ENCODE measurements at places on chromosomes 16 and 17.

DNA sequence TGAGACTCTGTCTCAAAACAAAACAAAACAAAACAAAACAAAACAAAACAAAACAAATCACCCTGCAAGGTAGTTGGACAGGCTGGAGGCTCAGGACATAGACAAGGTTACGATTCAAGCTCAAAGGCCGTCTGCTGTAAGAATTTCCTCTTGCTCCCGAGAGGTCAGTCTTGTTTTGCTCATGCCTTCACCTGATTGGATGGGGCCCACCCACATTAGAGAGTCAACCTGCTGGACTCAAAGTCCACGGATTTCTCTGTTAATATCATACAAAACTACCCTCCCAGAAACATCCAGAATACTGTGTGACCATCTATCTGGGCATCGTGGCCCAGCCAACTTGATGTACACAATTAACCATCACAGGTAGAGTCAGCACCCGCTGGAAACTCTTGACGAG lies 330.0 kb upstream of the EEF2KMT start:
- no peak for DNase-seq

DNA sequence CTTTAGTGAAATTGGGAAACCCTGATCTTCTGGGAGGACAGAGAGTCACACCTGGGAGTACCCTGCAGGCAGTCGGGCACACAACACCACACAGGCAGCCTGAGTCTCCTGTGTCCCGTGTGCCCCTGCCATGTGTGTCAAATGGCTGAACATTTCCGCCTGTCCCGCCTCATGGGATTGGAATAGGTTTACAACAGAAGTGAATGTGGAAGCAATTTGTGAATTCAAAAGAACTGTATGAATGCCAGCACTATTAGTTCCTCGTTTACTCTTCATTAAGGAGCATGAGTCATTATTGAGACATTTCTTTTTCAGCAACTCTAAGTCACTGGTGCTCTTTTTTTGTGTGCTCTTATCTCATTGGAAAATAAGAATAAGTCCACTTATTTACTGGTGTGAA lies 226.5 kb downstream of the PMP22 start:
- no peak for DNase-seq

- no peak for DNase-seq
Measured at GRCh38 chr17:73950593-73950914, 252.9 kb upstream of the RPL38 start.

GRCh38 chr17:81118308-81119221 lies 46.7 kb upstream of the PVALEF start:
- DNase-seq = no peak

DNA sequence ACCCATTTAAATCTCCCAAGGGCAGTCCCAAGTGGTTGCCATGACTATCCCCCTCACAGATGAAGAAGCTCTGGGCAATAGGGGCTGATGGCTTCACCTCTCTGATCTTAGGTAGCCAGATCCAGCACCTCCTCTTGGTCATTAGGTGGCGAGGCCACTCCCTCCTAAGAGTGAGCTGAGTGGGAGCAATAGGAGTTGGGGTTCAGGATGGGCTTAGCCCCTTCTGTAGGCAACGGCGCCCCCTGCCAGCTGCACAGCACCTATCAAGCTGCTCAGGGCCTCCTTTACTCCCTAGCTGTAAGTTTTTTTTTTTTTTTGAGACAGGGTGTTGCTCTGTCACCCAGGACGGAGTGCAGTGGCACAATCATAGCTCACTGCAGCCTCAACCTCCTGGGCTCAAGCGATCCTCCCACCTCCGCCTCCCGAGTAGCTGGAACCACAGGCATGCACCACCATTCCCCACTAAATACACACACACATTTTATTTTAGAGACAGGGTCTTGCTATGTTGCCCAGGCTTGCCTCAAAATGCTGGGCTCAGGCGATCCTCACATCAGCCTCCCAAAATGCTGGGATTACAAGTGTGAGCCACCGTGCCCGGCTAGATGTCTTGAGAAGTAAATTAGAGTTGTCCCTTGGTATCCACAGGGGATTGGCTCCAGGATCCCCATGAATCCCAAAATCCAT lies 3.5 kb upstream of the RRAD start:
- DNase-seq = no peak

DNA sequence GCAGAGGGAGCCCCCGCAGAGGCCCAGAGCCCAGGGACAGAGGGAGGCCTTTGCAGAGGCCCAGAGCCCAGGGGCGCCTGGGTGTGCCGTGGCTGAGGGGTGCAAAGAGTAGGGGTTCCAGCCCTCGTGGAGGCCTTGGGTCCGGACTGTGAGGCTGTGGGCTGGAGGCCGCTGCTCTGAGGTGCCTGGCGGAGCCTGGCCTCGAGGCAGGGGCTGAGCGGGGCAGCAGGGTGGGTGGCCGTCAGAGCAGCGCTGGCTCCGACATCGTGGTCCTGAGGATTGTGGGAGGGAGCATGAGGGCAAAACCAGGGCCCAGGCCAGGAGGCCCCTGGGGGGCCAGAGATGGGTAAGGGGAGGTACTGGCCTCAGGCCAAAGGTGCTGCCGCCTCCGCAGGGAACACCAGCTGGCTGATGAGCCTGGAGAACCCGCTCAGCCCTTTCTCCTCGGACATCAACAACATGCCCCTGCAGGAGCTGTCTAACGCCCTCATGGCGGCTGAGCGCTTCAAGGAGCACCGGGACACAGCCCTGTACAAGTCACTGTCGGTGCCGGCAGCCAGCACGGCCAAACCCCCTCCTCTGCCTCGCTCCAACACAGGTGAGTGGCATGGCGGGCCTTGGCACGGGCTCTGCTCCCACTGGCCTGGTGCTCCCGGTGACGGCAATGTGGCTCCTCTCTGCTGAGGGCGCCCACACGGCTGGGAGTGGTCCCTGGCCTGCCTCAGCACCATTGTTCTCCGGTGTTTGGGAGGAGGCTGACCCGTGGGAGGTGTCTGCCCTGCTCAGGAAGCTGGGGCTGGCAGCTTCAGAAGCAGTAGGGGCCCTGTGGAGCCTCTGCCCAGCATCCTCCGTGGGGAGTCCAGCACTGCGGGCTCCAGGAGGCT lies 33.7 kb downstream of the TSC2 start:
- peak; percentile 31 for DNase-seq

GRCh38 chr16:30051518-30051917 lies 14.0 kb upstream of the ALDOA start:
- DNase-seq = no peak

DNA sequence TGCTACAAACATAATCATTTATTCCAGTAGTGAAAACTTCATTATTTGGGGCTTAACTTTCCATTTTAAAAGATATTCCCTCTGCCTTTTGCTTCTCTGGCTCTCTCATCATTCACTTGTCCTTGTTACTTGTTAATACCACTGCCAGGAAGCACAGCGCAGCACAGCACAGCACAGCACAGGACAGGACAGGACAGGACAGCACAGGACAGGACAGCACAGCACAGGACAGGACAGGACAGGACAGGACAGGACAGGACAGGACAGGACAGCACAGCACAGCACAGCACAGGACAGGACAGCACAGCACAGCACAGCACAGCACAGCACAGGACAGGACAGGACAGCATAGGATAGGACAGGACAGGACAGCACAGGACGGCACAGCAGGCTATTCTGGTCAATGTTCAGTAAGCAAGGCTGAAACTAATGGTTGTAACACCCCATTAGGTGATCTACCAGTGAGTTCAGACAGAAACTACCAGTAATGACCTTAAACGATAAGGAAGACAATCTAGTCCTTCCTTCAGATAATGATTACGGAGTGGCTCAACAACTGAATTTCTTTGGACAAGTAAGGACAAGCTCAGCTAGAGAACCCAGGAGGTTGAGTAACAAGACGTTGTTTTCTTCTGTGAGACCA lies 31.9 kb downstream of the COG1 start:
- DNase-seq = no peak

DNA sequence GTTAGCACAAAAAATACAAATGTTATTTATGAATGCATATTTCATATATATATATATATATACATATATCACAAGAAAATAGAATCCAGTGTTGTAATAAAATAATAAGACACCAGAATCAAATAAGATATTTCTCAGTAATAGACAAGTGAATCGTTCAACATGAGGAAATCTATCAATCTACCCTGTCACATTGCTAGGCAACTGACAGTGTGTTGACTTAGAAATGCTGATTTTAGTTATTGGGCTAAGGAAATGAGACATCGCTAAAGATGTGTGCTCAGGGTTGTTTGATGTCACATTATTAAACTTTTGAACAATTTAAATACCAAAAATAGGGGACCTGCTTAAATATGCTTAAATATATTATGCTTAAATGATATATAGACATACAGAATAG lies 49.9 kb upstream of the DNAH9 start:
- DNase-seq = no peak

DNA sequence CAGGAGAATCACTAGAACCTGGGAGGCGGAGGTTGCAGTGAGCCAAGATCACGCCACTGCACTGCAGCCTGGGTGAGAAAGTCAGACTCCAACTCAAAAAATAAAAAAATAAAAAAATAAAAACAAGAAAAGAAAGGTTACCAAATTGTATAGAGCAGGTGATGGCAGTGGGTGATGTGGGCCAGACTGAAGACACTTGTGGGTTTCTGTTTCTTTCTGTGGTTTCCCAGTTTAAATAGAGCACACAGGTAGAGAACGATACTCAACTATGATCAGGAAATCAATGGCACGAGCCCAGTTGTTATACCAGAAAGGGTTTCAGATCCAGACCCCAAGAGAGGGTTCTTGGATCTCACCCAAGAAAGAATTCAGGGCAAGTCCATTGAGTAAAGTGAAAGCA lies 32.6 kb downstream of the NUBP1 start:
- no peak for DNase-seq

- DNase-seq = peak; percentile 72
Measured at GRCh38 chr17:47295037-47295873, 28.5 kb upstream of the EFCAB13 start.

DNA sequence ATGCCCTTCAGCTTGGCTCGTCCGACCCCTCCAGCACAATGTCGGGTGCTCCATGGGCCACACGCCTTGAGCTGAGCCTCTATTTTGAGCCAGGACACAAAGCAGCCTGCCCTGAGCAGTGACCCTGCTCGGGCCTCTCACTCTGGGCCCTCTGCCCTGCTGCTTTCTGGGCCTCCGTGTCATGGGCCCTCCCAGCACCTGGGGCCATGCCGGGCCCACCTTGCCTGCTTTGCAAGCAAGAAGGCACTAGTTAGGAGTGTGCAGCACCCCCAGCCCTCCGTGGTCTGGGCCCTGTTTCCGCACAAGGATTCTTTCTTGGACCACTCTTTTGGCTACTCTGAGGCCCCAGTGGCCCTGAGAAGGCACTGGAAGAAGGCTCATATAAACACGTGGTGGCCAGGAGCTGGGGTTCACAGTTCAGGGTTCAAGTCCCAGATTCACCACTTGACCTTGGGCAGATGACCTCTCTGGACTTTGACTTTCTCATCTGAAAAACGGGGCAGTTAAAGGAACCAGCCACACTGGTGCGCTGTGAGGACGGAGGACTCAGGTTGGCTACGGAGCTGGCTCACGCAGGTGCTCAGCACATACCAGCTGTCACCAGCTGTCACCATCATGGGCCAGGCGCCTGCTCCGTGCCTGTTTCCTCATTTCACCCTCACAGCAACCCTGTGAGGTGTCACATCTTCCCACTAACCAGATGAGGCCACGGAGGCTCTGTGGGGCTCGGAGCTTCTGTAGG lies 166.0 kb upstream of the GSE1 start:
- DNase-seq = no peak

- DNase-seq = peak; percentile 68
Measured at GRCh38 chr16:81616321-81617020, 162.6 kb upstream of the PLCG2 start.

GRCh38 chr17:81386141-81386645 lies 9.1 kb upstream of the BAHCC1 start:
- no peak for DNase-seq

DNA sequence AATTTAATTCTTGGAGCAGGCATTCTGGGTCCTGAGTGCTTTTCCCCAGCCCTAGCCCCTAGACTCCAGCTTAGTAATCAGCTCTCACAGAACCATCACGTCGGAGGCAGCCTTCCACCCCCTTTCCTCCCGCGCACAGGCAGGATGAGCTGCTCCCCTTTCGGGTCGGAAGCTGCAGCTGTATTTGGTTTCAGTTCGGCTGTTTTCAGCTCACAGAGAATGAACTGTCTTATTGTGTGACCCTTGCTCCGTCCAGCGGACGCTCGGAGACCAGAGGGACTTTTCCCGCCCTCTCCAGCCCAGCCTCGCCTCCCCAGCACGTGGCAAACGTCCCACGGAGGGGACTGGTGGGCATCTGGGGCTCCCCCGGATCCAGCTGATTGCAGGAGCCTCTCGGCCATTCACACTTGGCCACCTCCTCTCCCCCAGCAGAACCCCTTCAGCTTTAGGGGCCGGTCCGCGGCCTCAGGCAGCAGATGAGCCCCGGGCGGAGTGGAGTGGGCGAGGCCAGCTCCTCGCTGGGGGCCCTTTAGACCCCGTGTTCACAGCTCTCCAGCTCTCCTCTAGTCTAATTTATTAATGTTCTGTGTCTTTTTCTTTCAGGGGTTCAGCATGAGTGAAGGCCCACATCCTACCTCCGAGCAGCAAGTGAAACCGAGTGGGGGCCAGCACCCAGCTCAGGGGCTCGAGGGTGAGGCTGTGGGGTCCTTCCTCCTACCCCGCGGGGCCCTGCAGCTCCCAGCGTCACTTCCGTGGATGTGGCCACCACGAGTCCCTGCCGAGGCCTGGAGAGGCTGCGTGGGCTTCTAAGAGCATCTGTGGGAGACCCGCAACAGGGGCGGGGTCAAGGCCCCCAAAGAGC lies 863 bp upstream of the UTS2R start:
- DNase-seq = no peak

GRCh38 chr16:56657555-56658326 lies at the start of gene MT1F:
TSS of gene MT1F (plus strand) at chr16:56657959. CDS start at chr16:56658059, 100 bp downstream.
- no peak for DNase-seq

DNA sequence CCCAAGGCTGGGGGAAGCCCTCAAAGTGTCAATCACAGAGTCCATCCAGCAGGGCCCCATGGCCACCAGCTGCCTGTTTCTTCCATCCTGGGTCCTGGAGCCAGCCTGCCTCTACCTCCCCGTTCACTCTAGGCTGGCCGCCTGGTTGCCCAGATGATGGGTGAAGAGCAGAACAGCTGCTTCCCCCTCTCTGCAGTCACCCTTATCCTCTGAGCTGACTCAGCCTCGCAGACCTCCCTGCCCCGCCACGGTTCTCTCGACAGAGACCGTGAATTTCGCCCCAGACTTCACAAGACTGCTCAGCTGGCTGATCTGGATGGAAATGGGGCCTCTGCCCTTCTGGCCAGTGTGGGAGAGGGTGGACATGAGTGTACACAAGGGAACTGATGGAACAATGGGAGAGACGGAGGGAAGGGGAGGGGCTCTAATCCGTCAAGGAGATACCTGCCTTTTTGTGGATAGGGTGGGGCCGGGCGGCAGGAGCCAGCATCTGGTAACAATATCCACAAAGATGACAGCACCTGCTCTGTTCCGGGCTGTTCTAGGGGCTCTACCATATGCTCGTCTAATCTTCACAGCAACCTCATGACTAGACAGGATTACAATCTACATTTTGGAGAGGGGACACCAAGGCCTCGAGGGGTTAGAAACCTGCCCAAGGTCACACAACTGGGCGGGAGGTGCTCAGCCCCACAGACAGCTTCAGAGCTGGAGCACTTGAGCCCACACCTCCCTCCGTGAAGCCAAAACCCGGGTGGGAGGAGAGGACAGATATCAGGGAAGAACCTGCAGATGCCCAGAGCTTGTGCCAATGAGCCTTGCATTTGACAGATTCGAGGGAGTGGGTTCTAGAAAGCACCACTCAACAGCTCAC lies 136.0 kb downstream of the SDK2 start:
- DNase-seq = no peak

All from left hindlimb (tissue), 1 donor.